Left renal pelvis (tissue), 4 donors: ENCODE measurements at places on chromosomes 6 and 20.
A peak's percentile ranks its signal among the peaks of the same experiment; 100 is the strongest.

- no peak for DNase-seq
Observed at GRCh38 chr20:13113731-13114130, 105.0 kb downstream of the SPTLC3 start.

DNA sequence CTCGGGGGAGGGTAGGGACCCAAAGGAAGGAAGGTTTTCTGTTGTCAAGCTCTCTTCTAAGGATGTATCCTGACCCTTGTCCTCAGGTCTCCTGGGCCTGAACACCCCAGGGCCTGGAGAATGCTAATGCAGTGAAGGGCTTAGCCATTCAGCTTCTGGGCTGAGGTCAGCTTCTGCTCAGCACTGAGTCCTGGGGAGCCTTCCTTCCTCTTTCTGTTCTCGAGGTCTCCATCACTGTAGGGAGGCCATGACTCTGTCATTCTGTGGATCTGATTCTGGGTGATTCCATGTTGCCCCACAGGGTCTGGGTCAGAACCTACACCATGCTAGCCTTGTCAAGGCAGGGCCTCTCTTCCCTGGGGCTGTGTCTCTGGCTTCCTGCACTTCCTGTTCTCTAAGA is 712.7 kb downstream of the DHX35 start:
- DNase-seq, result no peak

GRCh38 chr6:81788748-81789147 is 36.3 kb upstream of the TENT5A start:
- no peak for DNase-seq

- DNase-seq, result no peak
Observed at GRCh38 chr6:83038246-83038645, 27.4 kb downstream of the UBE3D start.

DNA sequence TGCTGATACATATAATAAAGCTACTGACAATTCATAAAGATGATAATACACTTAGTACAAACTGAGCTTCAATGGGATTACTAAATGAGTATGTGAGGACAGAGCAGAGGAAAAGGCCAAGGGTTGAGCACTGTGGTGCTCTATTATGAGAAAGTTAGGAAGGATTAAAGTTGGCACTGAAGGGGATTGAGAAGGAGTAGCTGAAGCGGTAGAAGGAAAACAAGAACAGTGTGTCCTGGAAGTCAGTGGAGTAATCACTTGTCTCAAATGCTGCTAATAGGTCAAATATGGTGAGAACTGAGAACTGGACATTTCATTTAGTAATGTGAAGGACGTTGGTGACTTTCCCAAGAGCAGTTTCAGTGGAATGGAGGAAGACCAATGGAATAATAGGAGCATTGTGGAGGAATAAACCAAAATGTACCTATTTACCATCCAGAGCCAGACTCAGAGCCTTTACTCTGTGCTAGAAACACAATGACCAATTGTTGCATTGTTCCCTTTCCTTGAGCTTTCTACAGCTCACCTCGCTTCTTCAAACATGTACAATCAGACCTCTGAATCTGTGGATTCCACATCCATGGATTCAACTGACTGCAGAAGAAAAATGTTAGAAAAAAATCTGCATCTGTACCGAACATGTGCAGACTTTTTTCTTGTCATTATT is 255.9 kb downstream of the LAMA2 start:
- DNase-seq, result no peak

DNA sequence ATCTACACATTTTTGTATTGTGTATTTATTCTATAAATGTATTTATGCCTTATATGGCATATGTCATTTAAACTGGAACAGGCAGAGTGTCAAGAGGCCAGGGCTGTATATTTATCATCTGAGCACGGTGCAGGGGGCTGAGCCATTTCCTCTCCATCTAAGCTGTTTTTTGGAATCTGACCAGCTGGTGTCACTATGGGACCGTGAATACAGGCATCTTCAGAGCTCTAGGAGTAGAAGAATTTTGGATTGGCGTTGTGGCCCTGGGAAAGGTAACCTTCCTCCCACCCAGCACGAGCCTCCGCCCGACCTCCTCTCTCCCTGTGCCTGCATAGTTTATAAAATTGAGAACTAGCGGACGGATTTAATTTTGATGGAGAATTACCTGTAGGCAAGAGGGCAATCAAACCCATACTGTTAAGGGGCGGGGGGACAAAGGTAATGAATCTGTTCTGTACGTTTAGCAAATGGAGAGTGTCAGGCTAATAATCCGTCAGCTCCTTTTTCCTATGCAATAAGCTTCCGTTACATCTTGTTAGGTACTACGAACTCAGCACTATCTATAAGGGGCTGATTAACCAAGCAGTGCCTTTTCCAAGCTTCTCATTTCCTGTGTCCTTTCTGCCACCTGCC is 29.0 kb upstream of the EEF1E1 start:
- DNase-seq, result peak; percentile 51

DNA sequence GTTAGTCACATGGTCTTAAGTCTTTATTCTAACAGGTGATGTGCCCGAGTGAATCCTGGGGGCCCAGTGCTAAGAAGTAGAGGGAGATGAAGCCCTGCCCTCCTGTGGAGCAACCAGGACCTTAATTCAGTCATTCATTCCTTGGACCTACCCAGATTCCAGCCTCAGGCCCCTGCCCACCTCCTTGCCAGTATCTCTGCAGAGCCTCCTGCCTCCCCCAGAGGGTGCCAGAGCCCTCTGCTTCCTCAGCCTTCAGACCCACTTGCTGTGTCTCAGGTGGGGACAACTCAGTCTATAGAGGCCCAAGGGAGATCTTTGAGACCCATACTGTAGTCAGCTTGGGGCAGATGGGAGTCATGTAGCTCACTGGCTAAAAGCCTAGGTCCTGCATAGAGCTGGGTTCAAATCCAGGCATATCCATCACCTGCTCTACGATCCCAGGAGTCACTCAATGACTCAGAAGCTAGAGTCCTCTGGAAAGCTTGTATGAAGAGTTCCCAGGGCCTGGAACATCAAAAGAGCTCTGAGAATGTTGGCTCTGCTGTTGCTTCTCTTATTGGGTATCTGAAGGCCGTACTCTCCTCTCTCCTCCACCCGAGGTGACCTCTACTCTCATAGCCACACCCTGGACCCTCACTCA is 3.9 kb upstream of the SIGLEC1 start:
- no peak for DNase-seq

- DNase-seq, result no peak
Observed at GRCh38 chr20:20207872-20208271, 155.5 kb downstream of the CFAP61 start.

DNA sequence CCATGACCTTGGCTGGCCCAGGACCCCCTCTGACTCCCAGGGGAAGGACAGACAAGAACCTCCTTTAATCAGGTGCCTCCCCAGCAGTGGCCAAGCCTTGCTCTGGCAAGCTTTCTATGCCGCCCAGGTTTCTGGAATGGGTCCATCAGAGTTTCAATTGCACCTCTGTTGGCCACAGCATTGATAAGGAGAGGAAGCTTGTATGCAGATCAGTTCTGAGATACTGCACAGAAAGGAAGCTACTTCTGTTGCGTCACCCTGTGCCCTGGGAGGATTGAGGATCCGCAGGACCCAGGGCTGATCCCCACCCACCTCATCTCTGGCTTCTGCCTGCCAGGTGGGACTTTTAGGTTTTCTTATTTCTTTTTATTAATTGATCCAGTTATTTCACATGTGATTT is 167.2 kb downstream of the TFAP2C start:
- DNase-seq, result no peak

GRCh38 chr6:70225055-70225454 is 77.8 kb downstream of the COL9A1 start:
- DNase-seq, result no peak

GRCh38 chr6:16190214-16190613 is 48.2 kb upstream of the GMPR start:
- no peak for DNase-seq

DNA sequence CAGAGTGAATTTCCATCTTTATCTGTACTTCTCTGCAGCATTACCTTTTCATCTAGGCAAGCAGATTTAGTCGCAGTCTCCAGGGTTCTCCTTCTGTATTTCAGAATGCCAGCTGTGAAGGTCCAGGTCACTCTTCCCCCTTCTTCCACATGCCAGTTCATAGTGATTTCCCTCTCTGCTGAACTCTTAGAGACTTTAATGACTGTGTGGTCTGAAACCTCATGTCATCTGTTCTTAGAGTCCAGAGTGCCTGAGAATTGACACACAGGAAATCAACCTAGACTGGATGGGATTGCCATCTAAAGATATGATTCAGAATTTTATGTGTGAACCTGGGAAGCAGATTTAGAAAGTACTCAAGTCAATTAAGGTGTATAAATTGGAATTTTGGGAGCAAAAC is 248.1 kb downstream of the TPBG start:
- DNase-seq, result no peak

- DNase-seq, result no peak
Observed at GRCh38 chr6:39050453-39051112, 2.0 kb downstream of the GLP1R start.

DNA sequence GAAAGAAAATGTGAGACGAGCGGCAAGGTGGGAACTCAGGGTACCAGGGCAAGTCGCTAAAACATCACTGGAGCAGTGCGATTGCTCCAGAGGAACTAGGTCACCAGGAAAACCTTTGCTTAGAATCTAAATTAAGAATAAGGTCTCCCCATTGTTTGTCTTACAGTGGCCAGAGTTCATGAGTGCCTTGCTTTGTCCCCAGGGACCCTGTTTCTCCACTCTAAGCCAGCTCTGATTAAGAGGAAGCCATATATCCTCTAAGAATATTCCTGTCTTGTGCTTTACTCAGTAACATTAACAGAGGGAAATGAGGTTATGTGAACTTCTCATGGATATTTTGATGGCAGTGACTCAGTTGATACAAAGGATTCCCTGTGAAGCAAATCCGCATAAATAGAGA is 305.8 kb downstream of the CD83 start:
- DNase-seq, result no peak

GRCh38 chr20:5401277-5401875 is 84.6 kb upstream of the PROKR2 start:
- DNase-seq, result no peak

DNA sequence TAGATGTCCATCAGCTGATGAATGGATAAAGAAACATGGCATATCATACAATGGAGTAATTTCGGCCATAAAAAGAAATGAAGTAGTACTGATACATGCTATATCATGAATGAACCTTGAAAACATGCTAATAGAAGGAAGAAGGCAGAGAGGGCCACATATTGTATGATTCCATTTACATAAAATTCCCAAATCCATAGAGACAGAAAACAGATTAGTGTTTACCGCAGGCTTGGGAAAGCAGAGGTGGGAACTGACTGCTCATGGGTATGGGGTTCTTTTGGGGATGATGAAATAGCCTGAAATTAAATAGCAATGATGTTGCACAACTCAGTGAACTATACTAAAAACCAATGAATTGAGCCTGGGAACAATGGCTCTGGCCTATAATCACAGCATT is 58.3 kb downstream of the SERAC1 start:
- DNase-seq, result no peak

GRCh38 chr6:11632231-11632630 is 94.7 kb downstream of the TMEM170B start:
- DNase-seq, result no peak

GRCh38 chr20:51800872-51801121 is 1.5 kb downstream of the SALL4 start:
- DNase-seq, result no peak

DNA sequence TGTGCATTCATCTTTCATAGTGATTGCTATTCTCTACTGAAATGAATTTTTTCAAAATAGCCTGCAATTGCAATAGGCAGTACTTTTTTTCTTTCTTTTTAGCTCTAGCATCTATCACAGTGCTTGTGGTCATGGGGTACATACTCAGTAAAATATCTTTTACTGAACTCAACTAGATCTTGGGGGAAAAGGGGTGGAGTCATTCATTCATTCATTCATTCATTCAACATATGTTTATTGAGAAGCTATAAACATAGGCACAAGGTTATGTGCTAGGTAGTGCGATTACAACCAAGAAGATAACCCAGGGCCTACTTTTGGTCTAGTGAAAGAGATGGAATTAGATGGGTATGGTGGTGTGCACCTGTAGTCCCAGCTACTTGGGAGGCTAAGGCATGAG is 1.4 kb upstream of the CDKAL1 start:
- no peak for DNase-seq

DNA sequence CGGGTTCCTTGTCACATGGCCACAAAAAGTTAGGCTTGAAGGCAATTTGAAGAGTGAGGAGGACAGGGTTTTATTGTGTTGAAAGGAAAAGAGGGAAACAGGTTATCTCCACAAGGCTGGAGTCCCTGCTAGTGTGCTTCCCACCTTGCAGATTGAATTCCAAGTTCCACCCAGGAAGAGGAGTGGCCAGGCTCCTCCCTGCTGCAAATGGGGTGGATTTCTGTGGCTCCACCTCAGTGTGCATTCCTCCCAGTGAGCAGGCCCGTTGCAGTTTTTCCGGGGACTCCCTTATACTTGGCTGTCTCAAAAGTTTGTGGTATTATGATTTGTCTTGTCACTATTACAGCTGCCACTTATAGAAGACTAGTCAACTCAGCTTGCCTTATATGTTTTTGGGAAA is 281.8 kb upstream of the PLCB4 start:
- no peak for DNase-seq
